ENCODE measurements at places on chromosomes 1 and 21.

- no peak for DNase-seq
These were observed 16.8 kb downstream of the EDN2 start for GRCh38 chr1:41467673-41468072.

DNA sequence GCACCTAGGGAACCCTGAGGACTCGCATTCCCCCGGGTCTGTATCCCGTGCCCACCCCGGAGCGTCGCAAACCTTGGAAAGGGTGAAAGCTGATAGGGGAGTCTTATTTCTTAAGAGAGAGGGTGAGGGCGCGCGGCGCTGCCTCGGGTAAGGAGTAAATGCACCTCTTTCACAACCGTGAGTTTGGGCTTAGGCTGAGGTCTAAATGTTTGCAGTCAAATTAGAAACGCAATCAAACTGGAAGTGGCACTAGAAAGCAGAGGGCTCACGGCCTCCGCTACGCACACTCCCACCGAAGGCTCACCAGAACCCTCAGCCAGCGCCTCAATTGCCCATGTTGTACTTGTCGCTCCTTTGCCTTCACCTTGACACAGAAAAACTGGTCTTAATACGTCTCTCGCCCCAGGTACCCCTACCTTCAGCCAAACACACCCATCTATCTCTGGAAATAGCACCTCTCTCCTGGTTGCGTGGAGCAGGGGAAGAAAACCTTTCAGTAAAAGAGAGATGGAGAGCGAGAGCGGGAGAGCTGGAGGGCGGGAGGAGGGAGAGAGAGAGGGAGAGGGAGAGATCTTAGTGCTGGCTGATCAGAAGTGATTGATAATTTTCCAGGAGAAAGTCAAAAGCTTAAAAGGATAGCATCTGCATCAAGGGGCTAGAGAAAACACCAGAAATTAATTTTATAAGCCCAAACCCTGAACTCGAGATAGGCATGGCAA, 1.7 kb upstream of the HLX start:
- DNase-seq: no peak

- no peak for DNase-seq
These were observed 2.5 kb upstream of the ATF6 start for GRCh38 chr1:161763522-161764098.

GRCh38 chr1:172473302-172473701, 29.4 kb upstream of the PIGC start:
- DNase-seq: no peak

DNA sequence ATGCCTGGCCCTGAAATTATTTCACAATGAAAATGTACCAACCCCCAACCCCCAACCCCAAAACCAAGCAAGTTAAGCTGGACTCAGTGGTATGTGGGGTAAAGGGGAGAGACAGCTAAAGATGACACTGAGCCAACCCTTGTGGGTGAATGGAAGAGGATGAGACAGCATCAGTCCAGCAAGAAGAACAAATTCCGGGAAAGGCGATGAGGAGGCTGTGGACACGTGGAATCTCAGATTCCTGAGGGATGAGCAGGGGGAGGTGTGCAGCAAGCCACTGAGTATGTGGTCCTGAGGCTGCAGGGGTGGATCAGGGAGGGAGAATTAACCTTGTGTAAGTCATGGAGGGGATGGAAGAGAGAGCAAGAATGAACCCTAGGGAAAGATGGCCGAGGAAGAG, 14.4 kb upstream of the ZNF362 start:
- DNase-seq: no peak

DNA sequence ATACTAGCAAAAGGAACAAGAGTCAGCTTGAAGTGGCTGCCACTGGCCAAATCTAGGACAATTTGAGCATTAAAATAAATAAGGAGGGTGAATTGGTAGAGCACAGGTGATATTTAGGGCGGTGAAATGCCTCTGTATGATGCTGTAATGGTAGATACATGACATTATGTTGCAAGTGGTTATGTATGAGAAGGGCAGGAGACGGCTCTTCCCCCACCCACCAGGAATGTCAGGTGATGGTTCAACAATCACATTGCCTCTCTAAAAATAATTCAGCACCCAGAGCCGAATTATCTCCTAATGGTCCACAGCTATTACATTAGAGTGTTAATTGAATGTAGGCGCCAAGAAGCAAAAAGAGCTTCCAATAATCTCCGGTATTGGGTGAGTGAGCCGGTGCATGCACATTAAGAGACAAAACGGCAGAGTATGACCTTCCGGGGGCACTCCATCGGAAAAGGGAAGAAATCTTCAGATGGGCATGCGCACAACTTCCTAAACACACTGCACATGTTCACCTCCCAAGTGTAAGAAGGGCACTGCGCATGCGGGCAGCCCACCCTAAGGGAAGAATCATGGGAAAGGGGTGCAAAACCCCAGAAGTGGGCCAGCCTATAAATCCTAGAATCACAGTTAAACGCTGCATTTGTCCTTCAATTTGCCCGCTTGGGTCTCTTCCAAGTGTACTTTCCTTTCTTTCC, 6.8 kb upstream of the IFNAR1 start:
- no peak for DNase-seq

DNA sequence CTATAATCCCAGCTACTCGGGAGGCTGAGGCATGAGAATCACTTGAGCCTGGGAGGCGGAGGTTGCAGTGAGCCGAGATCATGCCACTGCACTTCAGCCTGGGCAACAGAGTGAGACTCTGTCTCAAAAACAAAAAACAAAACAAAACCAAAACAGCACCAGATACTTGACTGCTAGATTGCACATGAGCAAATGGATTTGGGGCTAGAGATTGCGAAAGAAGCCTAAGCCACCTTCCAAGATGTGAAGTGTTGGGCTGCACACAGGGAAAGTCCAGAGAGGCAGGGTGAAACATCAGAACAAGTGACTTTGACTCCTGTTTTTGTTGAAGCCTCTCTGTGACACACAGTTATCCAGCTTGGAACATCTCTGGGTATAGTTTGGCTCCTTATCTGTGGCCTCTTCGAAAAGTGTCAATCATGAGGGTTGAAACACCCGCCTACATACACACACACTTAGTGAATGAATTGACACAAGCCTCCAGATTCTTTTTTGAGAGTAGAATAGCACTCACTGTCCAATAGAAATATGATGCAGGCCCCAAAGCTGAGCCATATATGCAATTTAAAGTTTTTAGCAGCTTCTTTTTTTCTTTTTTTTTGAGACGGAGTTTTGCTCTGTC, 34.2 kb upstream of the GPR137B start:
- DNase-seq: no peak

DNA sequence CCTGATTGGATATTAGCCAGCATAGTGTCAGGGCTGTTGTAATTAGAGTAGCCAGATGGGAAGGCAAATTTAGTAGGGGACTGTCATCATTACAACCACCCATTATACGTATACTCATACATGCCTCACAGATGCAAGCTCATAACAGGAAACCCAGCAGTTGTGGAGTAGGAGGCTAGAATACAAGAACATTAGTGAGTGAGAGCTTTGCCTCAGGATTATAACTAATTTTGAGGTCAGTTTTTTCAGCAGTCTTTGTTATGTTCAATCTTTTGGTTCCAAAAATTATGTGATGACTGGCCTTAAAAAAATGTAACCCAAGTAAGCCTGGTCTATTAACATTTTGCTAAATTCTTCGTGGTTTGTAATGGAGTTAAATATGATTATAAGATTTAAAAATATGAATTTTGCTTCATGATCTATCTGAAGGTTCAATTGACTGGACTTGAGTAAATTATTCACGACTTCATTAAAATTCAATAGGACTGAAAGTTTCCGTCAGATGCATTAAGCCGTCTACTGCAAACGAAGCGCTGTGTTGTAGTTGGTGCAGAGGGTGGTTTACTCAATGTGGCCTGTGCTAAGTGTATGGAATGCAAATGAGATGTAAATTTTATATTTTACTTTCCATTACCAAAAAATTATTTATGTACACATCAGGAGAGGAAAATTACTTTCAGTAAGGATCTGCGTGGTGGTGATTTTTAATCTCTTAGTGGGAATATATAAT, 48.8 kb downstream of the KCNK1 start:
- no peak for DNase-seq

- no peak for DNase-seq
These were observed 54.4 kb upstream of the RIPK4 start for GRCh38 chr21:41821081-41821755.

DNA sequence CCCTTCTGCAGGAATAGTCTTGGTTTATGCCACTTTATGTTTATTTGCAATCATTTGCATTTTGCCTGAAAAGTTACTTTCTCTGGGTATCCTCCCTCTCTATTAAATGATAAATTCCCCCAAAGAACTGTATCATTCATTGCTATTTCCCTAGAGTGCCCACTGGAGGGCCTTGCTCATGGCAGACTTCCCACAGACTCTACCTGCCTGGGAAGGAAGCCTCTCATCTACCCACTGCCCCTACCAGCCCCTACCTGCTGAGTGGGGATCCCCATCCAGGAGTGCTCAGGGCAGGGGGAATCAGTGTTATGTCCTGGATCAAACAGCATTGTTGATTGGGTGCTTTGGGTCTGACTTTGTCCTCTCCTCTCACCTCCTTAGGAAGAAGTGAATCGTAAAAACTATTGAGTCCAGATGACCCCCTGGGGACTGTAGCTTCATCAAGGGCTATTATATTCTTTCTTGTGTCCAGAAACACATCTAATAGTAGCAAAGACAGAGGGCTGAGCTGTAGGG, 6.8 kb upstream of the LRRN2 start:
- DNase-seq: no peak

- no peak for DNase-seq
These were observed 17.3 kb downstream of the ZMYM6 start for GRCh38 chr1:35014486-35014885.

DNA sequence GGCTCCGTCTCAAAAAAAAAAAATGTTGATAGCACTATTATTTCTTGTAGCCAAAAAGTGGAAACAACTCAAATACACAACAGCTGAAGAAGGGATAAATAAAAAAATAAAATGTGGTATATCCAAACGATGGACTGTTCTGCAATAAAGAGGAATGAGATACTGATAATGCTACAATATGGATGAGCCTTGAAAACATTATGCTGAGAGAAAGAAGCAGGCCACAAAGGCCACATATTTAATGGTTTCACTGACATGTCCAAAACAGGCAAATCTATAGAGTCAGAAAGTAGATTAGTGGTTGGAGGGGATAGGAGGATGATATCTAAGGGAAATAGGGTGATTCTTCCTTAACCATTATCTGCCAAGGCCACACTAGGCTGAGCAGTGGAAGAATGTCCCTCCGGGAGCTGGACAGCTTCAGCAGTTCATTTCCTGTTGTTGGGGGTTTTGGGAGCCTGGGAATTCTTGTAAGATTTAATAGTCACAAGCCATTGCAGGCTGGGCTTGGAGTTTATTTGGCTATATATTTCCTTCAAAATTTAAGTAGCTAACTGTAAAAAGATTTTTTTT, 53.5 kb downstream of the ST3GAL3 start:
- no peak for DNase-seq

- DNase-seq: no peak
These were observed 69.6 kb upstream of the MACF1 start for GRCh38 chr1:39134768-39135333.

- DNase-seq: no peak
These were observed 47.8 kb downstream of the ADGRL4 start for GRCh38 chr1:78958711-78959110.

GRCh38 chr1:6570100-6570499, 9.7 kb upstream of the ZBTB48 start:
- DNase-seq: no peak

GRCh38 chr1:34709547-34709946, 45.3 kb upstream of the GJB5 start:
- DNase-seq: no peak

GRCh38 chr1:69191335-69191734, 376.4 kb upstream of the LRRC7 start:
- DNase-seq: no peak

DNA sequence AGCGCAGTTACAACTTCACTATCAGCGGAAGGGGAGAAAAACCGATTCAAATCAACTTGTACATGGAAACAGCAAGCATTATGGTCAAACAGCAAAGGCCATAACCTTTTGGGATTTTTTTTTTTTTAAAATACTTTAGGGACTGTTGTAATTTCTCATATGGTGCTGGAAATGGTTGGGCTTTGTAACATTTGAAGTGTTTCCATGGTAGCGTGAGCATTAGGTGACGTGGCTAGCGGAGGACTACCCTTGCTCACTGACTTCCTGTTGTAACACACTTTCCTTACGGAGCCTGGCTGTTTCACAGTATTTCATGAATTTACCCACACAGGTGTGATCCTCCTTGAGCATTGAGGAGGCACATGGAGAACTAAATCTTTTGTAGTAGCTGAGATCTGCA, 269.5 kb downstream of the TM2D1 start:
- no peak for DNase-seq

DNA sequence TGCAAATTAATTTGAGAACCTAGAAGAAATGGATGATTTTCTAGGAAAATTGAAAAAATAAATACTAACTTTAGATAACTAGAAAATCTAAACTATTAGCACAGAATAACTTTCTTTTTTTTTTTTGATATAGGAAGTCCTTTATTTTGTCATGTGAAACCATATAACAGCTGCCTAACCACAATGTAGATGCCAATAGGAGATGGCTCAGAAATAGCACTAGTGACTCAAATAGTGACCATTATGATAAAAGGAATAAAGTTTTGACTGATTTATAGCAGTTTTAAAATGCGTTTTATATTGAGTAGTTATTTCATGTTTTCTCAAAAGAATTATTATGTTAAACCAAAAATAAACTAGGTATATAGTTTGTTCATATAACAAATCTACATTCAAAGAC, 158.0 kb upstream of the CACYBP start:
- no peak for DNase-seq

DNA sequence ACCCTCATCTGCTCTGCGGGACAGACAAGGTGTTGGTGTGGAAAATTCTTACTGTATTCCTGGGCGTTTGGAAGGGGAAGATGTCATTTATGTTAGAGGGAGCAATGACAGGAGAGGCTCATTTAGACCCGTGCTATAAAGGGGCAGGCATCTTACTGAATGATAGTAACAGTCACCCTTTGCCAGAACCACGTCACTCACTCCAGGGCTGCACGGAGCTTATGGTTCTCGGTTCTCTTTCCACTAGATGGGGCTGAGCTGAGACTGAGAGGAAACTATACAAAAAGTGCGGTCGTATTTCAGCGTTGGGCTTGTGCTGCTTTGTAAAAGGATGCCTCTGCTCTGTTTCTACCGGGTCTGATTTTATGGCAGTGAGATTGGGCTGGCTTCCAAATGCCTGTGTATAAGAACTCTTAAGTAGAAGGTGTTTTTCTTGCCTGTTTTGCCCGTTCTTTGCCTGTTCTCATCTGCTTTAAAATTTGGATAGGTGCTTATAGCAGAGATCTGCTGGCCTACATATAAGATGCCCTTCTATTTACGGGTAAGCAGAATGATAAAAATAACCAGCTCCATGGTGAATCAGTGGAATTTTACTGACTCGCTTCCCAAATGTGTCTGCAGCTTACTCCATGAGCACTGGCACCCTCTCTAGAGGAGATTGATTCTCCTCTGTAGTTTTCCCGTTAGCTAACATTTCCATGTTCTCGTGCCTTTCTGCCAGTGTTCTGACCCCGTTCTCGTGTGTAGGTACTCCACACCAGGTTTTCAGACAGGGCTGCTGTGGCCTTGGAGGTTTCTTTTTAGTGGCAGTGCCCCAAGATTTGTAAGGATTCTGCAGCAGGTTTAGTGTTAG, 55.9 kb downstream of the MRPS6 start:
- no peak for DNase-seq

GRCh38 chr1:206772243-206772937, at the start of gene IL10:
TSS of gene IL10 (minus strand) at chr1:206772494. CDS start at chr1:206772435, 59 bp downstream.
- DNase-seq: no peak
